ENCODE measurements at places on chromosomes 4 and X.

DNA sequence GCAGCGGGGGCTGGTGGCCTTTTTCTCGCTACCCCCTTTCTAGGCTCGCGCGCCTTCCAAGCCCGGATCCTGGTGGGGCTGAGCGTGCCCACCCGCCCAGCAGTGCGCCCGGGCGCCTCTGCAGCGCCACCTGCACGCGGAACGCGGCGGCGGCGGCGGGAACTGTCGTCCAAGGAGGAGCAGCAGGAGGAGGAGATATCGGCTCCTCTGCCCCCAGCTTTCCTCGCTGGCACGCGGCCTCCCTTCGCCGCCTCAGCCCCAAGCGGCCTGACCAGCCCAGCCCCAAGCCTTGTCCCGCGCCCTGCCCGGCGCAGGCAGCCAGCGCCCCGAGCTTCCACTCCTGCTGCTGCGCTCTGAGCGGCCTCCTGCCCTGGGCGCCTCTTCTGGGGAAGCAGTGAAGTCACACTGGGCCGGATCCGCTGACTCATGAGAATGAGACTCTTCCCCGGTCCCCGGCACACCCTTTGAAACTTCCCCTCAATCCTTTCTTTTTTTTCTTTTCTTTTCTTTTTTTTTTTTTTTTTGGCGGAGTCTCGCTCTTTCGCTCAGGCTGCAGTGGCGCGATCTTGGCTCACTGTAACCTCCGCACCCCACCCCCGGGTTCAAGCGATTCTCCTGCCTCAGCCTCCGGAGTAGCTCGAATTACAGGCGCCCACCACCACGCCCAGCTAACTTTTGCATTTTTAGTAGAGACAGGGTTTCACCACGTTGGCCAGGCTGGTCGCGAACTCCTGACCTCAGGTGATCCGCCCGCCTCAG is 10.6 kb upstream of the ELF4 start:
- DNase-seq, result peak; percentile 74

- DNase-seq, result no peak
Observed at GRCh38 chr4:81392164-81392563, 79.5 kb downstream of the RASGEF1B start.

DNA sequence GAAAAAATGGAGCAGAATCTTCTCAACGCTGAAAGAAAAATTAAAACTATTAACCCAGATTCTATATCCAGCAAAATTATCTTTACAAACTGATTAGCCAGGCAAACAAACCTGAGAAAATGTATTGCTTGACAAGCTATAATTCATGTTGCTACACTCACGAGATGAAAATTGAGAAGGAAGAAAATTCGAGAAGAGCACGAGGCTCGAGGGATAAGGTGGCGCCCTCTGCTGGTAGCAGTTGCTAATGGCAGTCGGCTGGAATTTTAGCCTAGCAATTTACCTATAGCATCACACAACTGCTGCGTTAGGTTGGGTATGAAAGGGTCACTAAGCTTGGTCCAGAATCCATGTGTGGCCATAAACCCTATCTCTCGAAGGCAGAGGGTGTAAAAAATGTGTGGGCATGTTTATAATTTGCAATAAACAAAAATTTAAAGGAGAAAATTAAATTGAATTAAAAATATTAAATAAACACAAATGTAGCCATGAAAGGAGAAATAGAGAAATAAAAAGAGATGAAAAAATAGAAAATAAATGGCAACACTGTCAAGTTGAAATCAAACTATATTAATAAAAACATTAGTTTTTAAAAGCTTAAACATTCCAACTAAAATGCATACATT is 126.6 kb downstream of the PPP4R3C start:
- peak; percentile 42 for DNase-seq

- no peak for DNase-seq
Observed at GRCh38 chrX:103658681-103659433, 27.6 kb downstream of the MORF4L2 start.

- DNase-seq, result peak; percentile 11
Observed at GRCh38 chr4:17324386-17324830, 187.5 kb downstream of the QDPR start.

DNA sequence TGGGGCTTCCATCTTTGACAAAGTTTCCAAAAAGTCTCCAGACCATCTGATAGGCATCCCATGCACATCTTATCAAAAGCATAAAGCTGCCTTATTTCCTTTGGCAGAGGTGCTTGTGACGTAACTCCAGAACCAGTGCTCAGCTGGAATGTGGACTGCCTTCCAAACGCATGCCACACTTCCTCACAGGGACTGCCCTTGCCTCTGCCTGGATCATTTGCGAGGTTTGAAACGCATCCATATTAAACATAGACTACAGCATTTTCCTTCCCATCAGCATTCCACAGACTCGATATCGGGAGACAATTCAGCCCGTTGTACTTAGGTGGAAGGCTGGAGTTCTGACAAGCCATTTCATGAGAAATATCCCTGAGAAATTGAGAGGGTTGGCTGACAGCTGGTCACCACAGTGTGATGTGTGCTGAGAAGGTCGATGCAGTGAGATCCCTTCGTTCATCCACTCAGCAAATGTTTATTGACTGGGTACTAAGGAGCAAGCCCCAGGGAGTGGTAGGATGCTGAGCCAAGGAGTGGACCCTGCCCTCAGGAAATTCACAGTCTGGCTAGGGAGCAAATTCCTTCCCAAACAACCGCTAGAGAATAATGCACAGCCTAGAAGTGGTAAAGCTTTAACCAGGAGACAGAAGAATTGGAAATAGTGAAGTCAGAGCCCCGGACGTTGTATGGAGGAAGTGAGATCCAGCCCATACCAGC is 376.0 kb downstream of the BCOR start:
- DNase-seq, result no peak

GRCh38 chr4:22668702-22669101 is 24.0 kb upstream of the GBA3 start:
- DNase-seq, result no peak

DNA sequence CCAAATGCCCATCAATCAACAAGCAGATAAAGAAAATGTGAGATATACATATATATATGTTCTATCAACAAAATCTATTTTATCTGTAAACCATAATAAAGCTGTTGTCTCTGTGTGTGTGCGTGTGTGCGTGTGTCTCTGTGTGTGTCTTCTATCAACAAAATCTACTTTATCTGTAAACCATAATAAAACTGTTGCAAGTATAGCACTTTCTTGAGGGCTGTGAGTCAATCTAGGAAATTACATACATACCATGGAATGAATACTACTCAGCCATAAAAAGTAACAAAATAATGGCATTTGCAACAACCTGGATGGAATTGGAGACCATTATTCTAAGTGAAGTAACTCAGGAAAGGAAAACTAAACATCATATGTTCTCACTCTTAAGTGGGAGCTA is 12.5 kb upstream of the PLK4 start:
- DNase-seq, result no peak

- no peak for DNase-seq
Observed at GRCh38 chr4:86484241-86484640, 109.9 kb upstream of the PTPN13 start.

GRCh38 chr4:162837679-162838078 is 329.0 kb downstream of the NAF1 start:
- no peak for DNase-seq

GRCh38 chrX:108250654-108251579 is 159.3 kb downstream of the ATG4A start:
- no peak for DNase-seq

- no peak for DNase-seq
Observed at GRCh38 chr4:182906786-182907185, 10.4 kb downstream of the DCTD start.

DNA sequence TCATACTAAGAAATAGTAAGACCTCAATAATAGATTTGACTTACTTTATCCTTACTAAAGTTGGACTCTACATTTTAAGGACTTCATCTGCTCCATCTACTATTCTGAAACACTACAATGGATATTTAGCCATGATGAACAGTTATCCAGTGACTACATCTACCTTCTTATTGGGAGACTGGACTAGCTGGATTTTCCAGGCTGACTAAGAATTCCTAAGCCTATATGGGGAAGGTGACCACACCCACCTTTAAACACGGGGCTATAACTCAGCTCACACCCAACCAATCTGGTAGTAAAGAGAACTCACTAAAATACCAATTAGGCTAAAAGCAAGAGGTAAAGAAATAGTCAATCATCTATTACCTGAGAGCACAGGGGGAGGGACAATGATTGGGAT is 1438.4 kb downstream of the TECRL start:
- no peak for DNase-seq

DNA sequence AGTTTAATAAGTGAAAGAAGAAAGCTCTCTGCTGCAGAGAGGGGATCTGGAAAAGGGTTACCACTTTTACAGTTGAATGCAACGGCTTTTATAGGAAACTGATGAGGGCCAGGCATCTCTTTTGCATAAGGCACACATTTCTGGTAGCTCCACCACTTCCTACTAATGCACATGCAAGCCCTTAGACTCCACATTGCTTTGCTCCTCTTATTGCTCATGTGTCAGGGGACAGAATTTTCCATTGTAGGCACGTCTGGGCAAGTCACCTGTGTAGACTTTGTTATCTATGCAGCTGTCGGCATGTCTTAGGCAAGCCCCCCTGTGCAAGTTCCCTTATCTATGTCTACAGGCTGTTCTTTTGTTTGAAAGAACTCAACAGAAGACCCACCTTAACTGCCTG is 294.6 kb upstream of the STS start:
- DNase-seq, result no peak

DNA sequence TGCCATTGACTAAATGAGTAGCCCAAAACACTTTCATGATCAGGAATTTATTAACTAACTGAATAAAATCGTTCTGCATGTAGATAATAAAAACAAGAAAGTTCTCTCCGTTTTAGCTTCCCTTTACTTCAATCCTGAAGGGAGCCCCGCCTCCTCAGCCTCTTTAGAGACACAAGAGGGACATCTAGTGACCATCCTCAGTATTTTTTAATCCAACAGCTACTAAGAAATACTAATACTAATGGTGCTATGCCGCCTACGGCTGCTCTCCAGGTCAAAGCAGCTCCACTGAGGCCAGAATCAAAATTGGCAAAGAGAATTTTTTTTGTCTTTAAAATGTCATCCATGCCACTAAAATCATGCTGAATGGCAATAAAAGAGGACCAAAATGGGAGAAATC is 3.2 kb upstream of the PCDH19 start:
- DNase-seq, result peak; percentile 33

- DNase-seq, result no peak
Observed at GRCh38 chr4:123393721-123394120, 2.9 kb upstream of the SPRY1 start.

GRCh38 chr4:173543266-173543665 is 13.2 kb upstream of the HAND2 start:
- DNase-seq, result no peak

- peak; percentile 64 for DNase-seq
Observed at GRCh38 chrX:40172401-40173142, 74.8 kb upstream of the BCOR start.

GRCh38 chrX:115521741-115522140 is 39.2 kb upstream of the PLS3 start:
- no peak for DNase-seq

- no peak for DNase-seq
Observed at GRCh38 chrX:313546-313945, 5.0 kb downstream of the GTPBP6 start.

GRCh38 chrX:129497146-129497843 is 26.0 kb downstream of the SMARCA1 start:
- no peak for DNase-seq

Measured in transverse colon (tissue), 4 donors.